ENCODE measurements at places on chromosomes 7 and 10.

GRCh38 chr10:3570855-3571266 lies 214.1 kb downstream of the KLF6 start:
- no peak for DNase-seq

DNA sequence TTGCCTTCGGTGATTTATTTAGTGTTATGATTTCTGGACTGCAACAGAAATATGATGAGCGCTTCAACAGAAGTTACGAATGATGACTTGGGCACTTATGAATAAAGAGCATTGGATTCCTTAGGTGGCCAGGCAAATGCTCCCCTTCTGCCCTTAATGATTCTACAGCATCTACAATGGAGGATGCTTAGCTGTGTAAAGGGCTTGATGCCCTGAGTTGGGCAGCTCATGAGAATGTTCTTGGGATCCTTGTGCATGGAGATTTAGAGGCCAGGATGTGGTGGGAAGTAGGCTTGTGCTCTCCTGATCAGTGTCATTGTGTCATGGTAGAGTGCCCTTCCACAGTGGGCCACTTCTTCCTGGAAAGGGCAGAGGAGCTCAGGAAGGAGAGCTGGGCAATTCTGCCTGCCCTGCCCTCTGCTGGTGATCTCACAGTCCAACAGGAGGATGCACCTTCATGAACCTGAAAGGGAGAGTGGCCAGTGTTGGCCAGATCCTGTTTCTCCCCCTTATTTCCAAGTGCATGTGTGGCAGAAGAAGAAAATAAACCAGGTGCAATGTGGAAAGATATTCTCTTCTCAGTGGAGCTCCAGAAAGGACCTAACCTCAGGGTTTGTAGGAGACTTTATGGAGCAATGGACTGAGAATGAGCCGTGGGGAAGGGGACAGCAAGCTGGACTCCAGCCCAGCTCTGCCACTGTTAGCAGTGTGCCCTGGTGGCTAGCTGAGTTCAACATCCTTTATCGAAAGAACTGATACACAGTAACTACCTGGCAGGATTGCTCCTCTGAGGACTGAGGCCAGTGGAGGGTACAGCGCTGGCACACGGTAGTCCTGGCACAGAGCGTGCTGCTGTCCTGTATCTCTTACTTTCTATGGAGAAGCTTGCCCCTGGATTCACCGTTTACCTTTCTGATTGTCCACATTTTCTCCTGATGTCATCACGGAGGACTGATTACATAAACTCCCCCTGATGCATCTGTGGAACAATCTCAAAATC lies 182.9 kb downstream of the BMPER start:
- DNase-seq, result no peak

DNA sequence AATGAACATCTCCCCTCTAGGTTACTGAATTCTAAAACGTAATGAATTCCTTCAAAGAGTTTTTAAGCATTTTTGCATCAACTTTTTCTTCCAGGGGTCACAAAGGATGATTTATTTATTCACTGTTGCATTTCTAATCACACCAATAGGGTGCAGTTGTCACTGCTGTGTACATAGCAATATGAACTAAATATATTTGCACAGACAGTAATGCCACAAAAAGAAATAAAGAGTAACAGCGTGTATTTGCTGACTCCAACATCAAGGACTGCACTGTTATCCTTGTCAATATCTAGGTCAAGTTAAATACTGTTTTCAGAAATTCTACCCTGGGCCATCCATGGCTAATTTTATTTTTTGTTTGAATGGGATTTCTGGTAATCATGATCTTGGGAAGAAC lies 138.0 kb downstream of the FRMD4A start:
- DNase-seq, result no peak

DNA sequence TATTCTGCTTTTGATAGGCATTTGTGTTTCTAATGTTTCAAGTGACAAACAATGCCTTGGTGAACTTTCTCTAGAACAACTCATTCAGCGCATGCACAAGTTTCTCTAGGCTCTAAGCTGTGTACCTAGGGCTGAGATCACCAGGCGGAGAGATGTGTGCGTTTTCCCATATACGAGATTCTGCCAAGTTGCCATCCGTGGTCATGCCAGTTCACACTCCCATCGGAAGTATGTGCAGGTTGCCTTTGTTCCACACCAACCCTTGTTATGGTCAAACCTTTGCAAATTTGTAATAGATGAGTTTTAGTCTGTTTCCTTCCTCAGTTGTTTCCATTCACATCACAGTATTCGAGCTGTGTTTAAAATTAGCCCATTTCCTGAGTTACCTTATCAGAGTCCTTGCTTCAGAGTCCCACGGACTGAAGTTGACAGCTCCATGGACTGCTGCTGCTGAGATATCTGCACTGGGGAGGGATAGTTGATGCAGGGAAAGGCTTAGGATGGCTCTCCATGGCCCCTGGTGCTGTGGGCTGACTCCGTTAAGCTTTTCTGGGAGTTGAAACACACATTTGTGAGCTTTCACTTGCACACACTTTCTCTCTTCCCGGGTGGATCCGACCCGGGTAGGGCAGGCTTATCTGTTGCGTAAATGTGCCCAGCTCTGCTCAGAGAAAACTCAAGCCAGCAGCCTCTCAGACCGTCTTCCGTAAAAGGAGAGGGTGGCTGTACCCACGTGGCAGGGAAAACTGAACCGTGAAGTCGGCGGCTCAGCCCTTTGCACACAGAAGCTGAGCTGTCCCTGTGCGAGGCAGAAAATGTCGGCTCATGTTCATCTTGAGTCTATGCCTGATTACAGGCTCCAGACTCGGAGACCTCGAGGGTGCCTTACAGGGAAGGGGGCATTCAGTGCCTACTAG lies 49.4 kb downstream of the HK1 start:
- DNase-seq, result peak; percentile 36

GRCh38 chr10:103278862-103279298 lies 1.9 kb downstream of the INA start:
- DNase-seq, result no peak

- no peak for DNase-seq
Observed at GRCh38 chr10:95413588-95413987, 122.8 kb upstream of the PDLIM1 start.

DNA sequence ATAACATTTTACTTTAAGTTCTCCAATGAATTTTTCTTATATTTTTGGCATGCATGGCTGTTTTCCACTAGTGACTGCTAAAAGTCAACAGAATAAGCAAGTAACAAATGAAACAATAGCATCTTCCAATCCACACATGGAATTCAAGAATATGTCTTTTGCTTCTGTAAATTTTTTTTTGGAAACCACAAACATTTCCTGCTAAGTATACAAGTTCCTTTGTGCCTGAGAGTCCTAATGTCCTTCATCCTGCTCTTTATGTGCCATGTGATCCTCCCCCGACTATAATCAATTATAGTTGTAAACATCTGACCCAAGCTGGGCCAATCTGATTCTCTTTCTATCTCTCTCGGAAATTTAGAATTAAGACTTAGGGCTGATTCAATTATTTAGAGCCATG lies 61.2 kb downstream of the PPP1R3C start:
- DNase-seq, result no peak

- no peak for DNase-seq
Observed at GRCh38 chr10:48358162-48358561, 51.7 kb downstream of the MAPK8 start.

- no peak for DNase-seq
Observed at GRCh38 chr7:134108802-134109201, 18.3 kb upstream of the LRGUK start.

- no peak for DNase-seq
Observed at GRCh38 chr10:121516093-121516865, 82.0 kb downstream of the FGFR2 start.
